ENCODE measurements at places on chromosomes 5 and 9.

GRCh38 chr5:140253985-140254384 lies 48.9 kb downstream of the PFDN1 start:
- DNase-seq: no peak

DNA sequence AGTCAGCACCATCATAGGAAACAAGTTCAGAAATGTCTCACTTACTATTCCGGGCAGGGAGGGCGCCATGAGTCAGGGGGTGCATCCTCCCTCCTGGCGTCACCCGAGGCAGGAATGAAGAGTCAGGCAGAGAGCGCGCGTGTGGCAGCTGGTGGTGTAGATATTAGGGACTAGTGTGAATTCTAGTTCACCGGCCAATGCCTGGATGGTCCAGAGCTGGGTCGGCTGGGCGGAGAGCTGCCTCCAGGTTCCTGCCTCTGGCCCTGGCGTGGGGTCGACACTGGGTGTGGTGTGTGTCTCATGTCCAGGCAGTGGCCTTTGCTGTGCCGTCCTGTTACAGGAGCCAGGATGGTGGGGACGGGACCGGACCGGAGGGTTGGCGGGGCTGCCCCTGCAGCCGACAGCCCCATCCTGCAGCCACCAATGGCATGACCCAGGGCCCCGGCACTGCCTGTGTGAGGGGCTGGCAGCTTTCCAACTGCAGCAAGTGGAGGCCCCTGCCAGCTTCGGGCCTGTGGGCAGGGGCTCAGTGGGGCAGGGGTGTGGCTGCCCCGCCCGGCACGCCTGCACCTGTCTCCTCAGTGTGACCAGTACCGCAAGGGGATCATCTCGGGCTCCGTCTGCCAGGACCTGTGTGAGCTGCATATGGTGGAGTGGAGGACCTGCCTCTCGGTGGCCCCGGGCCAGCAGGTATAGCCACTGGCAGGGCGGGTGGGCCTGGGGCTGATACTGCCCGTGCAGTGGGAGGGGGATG lies 9.1 kb downstream of the DIPK1B start:
- no peak for DNase-seq

GRCh38 chr5:89137148-89137547 lies 254.2 kb upstream of the MEF2C start:
- no peak for DNase-seq

- DNase-seq: no peak
Observed at GRCh38 chr5:92769978-92770377, 811.0 kb downstream of the NR2F1-AS1 start.

DNA sequence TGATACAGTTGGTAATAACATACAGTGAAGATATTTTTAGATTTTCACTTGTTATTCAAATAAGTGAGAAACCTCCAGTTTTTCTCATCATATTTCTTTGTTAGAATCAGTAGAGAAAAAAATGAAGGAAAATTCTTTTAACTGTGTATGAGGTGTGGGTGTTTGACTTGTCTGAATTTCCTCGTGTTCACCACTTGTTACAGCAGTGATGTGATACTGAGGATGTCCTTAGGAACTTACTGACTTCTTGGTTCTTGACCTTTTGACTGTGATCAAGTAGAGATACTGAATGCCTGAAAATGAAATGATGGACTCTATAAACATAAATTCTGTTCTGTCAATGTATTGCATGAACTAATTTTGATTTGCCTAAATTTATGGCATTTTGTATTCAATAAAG lies 10.7 kb downstream of the PBX3 start:
- no peak for DNase-seq

GRCh38 chr5:6636293-6636692 lies 3.1 kb downstream of the SRD5A1 start:
- DNase-seq: no peak

Data from SIG-M5 (cell line).